Fibroblast of skin of left biceps (primary cell): ENCODE measurements at places on chromosomes 1 and 21.
A peak's percentile ranks its signal among the peaks of the same experiment; 100 is the strongest.

DNA sequence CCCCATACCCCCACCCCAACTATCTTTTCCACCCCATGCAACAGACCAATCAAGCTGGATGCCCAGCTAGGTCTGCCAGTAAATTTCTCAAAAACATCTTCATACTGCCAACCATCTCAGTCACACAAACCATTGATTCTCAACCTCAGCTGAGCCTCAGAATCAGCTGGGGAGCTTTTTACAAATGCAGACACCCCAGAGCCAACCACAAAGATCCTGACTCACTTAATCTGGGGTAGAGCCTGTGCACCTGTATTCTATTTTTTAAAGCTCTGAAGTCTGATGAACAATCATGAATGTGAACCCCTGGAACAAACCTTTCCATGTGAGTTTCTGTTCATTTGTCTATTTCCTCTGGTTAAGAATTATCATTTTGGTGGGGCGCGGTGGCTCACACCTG, 66.0 kb downstream of the ZNF281 start:
- DNase-seq: no peak

DNA sequence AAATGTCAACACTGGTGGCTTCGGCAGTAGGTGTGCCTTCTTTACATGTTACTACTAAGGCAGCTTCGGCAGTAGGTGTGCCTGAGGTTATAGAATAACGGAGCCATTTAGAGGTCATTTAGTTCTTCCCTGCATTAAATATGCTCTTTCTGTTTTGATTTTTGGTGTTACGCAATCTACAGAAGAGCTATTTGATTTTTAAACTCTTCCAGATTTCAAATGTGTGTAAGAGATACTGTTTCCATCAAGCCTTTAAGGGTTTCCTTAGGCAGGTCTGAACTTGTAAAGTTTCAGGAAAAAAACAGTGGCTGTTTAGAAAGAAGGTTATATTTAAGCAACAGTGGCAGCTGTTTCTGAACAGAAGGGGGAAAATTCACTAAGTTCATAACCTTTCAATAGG, 54.8 kb downstream of the PIK3R3 start:
- DNase-seq: no peak

DNA sequence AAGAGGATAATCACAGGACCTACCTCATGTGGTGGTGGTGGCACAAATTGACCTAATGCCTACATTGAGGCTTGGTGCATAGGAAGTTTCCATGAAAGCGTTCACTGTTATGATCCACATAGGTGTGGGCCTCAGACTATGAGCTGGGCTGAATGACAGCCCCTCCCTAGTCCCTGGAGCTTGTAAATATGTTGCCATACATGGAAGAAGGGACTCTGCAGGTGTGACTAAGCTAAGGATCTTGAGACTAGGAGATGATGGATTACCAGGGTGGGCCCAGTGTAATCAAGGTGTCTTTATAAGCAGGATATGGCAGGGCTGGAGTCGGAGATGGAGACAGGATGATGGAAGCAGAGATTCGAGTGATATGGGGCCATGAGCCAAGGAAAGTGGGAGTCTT, 31.0 kb upstream of the KCNE1 start:
- DNase-seq: no peak

- no peak for DNase-seq
Observed at GRCh38 chr1:8016210-8016894, 9.8 kb downstream of the ERRFI1 start.

DNA sequence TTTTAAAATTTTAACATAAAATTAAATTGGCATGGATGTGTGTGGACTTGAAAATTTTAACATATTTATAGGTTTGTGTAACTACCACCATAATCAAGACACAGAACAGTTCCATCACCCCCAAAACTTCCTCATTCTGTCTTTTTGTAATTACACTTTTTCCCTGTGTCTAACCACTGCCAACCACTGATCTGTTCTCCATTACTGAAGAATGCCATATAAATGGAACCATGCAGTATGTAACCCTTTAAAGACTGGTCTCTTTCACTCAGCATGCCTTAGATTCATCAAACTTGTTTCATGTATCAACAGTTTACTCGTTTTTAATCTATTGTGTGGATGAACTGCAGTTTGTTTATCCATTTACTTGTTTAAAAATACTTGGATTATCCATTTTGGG, 13.0 kb upstream of the AHCYL1 start:
- no peak for DNase-seq

DNA sequence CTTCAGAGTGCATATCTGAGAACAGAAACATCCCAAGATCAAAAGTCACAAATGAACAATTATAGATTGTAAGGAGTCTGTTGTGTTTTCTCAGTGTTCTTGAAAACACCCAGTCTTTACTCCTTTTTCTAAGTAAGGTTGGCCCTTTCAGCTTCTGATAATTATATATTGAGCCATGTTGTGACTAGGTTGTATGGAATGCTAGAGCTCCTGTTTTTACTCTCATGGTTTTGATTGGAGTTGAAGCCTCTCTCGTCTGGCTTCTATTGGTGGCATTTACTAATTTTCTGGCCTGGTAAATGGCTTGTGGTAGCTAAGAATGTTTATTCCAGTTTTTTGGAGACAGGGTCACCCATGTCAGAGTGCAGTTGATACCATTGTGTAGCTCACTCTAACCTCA, 84.7 kb downstream of the NDUFS5 start:
- DNase-seq: peak; percentile 50

GRCh38 chr1:26156285-26157038, 2.4 kb upstream of the FAM110D start:
- DNase-seq: no peak

DNA sequence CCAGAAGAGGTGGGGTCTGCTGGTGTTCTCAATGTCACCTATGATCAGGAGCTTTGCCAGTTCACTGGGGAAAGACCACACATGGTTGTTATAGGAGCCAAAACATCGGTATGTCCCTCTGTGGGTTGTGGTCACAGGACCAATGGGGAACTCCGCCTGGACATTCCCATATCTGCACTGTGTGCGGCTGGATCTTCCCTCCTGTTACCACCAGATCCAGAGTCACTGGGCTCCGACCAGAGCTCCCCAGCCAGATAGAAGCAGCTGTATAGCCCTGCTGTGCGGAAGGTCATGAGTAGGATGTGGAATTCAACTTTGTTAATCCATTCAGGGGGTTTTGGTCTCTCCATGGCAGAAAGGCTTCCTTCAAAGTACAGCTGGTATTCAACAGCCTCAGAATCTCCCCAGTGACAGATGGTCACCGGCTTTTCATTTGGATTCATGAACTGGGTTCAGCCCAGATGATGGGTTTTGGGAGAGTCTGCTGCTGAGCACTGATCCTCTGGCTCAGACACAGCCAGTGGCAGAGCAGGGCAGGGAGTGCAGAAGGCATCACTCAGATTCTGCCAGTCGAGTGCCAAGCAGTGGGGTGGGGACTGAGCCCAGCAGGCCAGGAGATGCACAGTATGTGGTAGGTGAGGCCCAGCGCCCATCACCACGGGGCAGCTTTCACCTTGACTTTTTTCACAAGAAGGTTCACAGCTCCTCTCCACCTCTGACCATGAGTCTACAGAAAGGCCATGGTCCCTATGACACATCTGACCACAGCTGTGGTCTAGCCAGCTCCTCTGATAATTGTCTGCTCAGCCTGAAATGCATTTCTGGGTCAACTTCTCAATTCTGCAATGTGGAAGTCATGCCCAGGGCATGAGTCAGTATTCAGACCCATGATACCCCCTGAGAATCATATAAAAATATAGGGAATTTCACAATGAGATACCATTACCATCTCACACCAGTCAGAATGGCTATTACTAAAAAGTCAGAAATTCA, 2.9 kb upstream of the SHCBP1L start:
- DNase-seq: peak; percentile 51

GRCh38 chr1:100001462-100001861, 31.7 kb downstream of the SLC35A3 start:
- DNase-seq: no peak

DNA sequence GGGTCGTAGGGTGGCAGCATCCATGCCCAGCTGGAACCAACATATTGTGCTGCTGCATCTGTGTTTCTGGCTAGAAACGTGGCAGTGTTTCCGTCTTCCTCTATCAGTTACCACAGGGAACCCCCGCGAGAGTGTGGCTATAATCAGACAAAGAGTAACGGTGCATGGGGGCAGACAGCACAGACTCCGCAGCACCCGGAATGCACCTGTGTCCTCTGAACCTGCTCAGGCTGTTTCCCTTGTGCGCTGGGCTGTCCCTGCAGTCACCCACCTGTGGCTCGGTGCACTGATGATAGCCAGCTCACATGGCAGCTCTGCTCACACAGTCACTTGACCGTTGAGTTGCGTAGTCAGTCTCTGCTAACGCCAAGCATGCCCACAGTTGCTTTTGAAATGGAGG, 11.4 kb upstream of the PCBP3 start:
- DNase-seq: no peak

DNA sequence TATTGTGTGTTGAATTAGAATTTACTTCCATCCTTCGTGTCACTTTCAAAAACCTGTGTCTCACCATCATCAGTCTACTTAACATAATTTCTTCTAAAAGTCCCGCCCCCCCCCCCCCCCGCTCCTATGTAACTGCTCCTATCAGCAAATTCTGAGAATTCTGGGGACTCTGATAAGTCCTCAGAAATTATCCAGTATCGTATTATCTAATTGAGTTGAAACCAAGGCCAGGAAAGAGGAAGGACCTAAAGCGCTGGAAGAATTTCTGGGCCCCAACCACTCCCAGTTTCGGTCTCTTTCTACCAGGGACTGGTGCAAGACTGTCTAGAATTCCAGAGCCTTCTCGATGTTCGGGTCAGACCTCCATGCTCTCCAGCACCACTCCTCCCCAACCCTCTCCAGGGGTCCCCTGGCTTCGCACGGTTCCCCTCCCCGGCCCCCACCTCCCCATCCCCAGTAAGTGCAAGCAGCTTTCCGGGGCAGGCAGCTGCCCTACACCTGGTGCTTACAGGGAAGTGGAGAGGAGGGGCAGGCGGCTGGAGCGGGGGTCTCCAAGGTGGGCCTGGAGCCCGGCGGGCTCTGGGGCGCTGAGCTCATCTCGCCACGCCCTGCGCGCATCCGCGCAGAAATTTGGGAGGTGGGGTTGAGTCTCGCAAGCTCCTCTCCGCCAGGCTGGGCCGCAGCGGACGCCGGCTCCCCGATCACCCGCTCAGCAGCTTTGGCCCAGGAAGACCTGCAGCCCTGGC, 16.0 kb upstream of the ZNF496 start:
- no peak for DNase-seq

GRCh38 chr1:36894824-36895223, 139.5 kb downstream of the GRIK3 start:
- no peak for DNase-seq

- DNase-seq: no peak
Observed at GRCh38 chr1:234970401-234970730, 158.3 kb downstream of the TOMM20 start.

- no peak for DNase-seq
Observed at GRCh38 chr21:43192501-43193081, 23.8 kb downstream of the CRYAA start.

DNA sequence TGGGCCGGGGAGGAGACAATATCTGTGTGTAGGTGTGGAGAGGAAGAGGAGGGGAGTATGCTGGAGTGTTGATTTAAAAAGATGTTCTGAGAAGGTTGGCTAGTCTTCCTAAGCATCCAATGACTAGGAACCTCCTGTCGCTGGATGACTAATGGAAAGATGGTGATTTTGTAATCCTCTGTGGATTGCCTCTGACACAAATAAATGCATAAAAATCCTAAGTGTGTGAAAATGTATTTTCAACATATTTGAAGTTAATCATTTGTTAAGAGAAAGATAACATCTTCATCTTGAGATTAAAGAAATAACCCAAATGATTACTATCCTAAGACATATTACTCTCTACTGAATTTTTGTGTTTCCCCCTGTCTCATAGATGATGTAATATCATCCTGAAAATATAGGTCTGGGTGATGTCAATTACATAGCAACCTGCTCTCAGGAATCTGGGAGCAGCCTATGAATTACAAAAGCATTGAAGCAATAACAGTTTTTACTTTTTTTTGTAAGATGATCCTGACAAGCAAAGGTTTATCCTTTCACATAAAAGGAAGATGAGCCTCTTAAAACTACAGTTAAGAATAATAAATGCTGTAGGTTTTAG, 220.5 kb upstream of the MAP1LC3C start:
- no peak for DNase-seq

- no peak for DNase-seq
Observed at GRCh38 chr1:72229893-72230292, 52.4 kb downstream of the NEGR1 start.

DNA sequence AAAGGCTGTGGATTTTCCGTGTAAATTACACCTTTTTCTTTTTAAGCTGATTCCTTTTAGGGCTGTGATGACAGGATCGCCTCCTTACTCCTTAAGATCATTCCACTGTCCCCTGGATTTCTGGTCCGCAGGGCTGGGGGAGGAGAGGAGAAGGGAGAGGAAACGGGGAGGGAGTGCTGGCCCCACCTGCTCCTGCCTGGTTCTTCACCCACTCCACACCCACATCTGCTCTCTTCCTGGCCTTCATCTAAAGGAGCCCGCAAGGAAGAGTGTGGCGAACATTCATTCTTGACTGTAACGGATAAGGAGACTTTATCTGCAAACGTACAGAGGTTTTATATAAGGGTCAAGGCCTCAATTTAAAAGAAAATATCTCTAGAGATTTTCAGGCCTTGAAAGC, 242.0 kb downstream of the RHOU start:
- no peak for DNase-seq

- no peak for DNase-seq
Observed at GRCh38 chr1:115828101-115829022, 12.6 kb downstream of the NHLH2 start.

DNA sequence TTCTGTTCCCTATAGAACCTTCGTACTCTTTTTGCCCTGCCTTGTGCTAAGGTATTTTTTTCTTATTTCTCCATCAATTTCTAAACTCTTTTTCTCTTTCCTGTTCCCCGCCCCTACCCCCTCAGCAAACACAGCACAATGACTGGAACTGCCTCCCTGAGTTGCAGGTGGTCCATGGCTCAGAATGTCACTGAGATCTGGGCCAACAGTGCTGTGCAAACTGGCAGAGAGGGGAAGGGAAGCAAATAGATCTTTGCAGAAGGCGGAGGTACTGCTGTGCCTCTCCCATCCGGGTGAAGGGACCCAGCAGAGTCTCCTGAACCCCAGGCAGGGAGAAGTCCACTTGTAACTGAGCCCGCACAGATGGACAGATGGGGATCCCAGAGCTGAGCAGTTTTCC, 32.6 kb upstream of the A3GALT2 start:
- DNase-seq: no peak

DNA sequence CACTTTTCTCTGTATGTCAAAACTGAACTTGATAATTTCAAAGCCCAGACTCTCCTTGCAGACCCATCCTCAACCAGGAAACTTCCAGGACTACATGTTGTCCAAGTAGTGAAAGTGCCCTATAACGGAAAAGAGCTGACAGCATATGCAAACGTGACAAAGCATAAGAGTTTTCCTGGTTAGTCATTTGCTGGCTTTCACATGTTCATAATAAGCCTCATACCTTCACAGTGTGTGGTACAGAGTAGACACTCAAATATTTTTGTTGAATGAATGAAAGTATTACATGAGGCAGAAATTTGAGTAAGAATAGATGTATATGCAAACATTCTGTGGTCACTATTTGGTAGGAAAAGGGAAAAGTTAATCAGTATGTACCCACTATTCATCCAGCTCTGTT, 473.3 kb downstream of the MRPL39 start:
- peak; percentile 57 for DNase-seq

GRCh38 chr1:176720838-176721237, 257.9 kb downstream of the PAPPA2 start:
- no peak for DNase-seq
